ENCODE measurements at places on chromosomes 1 and 21.

- DNase-seq, result no peak
These were observed 140.6 kb upstream of the SAMSN1 start for GRCh38 chr21:14686466-14687267.

- no peak for DNase-seq
These were observed 83.1 kb upstream of the C1orf174 start for GRCh38 chr1:3983181-3983580.

GRCh38 chr1:84749427-84749826 is 59.2 kb upstream of the SSX2IP start:
- no peak for DNase-seq

DNA sequence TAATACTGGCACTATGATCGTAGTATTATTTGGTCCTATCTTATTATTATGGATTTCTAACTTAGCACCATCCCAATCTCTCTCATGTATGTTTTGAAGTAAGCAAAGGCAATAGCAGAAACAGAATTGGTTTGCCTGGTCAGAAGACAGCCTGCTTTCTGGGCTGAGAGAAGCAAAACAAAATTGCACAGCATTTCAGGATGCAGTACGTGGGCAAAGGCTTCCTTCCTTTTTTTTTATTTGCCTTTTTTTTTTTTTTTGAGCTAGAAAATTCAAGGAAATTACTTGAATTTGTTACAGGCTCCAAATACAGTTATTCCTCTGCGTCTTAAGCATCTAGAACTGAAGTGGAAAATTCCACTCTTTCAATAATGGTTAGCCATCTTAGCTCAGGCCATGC is 8.8 kb downstream of the CDA start:
- no peak for DNase-seq

DNA sequence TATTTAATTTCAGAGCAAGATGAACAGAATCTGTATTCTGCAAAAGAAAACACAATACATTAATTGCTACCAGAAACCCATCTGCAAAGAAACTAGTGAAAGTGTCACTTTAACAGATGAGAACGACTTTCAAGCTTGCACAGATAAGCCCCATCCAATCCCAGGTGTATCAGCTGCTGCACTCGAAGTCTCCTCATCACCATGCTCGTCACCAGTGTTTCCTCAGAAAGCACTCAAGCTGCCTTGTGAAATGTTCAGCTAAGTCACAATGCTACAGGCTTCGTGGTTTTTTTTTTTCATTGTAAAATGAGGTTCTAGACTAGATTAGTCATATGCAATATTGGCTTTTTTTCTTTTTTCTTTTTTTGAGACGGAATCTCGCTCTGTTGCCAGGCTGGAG is 3.3 kb upstream of the TOMM20 start:
- peak; percentile 24 for DNase-seq

- no peak for DNase-seq
These were observed 18.7 kb upstream of the MTF1 start for GRCh38 chr1:37878071-37878470.

DNA sequence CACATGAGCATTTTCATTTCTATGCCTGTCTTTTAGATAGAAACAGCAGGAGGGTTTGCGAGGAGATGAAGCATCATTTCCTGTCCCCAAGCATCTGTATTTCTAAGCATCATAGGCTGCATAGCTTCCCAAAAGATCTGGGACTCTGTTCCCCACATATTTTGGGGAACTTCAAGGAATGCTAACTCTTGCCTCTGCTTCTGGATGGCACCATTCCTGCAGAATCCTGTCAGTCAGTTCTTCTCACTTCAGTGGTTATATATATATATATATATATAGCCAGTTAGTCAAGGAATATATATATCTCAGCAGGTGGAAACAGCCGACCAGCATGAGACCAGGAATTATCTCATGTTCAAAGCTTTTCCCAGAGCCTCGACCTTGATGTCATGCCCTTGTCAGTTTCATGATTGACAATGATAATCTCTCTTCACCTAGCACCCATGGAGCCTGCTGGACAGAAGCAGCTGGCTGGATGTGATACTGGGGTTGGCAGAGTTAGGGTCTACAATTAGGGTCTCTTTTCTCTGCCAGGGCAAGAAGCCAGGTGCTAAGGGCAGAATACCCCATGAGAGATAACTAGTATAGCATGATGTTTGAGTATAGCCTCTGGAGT is 2.4 kb downstream of the PFKFB2 start:
- no peak for DNase-seq

DNA sequence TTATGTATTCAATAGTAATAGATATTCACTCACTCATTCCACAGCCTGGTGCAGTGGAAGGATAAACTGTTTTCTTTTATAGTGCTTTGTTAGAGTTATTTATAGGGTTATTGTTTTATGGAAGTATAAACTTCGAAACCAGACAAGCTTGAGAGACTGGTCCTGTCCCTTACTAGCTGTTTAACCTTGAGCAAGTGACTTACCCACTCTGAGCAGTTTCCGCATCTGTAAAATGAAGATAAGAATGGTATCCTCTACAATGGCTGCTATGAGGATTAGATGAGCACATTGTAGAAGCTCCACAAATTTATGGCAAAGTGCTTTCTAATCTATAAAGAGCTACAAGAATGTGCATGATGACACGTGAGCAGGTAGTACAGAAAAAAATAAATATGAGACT is 30.8 kb upstream of the EPS15 start:
- DNase-seq, result no peak

DNA sequence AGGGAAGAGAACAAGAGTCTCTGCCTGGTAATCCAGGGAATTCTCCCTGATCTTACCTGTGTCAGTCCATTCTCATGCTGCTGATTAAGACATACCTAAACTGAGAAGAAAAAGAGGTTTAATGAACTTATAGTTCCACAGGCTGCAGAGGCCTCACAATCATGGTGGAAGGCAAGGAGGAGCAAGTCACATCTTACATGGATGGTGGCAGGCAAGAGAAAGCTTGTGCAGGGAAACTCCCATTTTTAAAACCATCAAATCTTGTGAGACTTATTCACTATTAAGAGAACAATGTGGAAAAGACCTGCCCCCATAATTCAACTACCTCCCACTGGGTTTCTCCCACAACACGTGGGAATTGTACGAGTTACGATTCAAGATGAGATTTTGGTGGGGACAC is 34.2 kb upstream of the LRRC8B start:
- DNase-seq, result no peak

GRCh38 chr1:40257313-40257687 is 736 bp upstream of the ZMPSTE24 start:
- no peak for DNase-seq

- peak; percentile 79 for DNase-seq
These were observed 35.8 kb downstream of the PIK3CD start for GRCh38 chr1:9687120-9687873.

- DNase-seq, result no peak
These were observed 390 bp upstream of the NGF start for GRCh38 chr1:115338457-115338820.

DNA sequence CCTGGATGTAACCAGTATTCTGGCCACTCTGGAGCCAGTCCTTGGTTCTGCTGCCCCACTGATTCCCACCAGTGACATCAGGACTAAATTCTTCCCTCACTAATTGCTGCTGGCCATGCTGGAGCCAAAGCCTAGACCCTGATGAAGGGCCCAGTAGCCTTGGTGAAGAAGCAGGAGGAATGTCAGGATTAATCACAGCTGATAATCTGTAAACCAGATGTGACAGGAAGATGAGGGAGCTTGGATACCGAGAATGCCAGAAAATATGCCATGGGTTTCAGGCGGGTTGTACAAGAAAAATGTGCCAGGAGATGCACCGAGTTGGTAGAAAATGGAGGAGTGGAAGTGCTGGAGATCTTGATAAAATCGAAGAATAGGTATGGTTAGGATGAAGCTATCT is 119.0 kb upstream of the PPP2R5A start:
- no peak for DNase-seq

- peak; percentile 94 for DNase-seq
These were observed 11.8 kb downstream of the NHLH2 start for GRCh38 chr1:115829023-115829674.

DNA sequence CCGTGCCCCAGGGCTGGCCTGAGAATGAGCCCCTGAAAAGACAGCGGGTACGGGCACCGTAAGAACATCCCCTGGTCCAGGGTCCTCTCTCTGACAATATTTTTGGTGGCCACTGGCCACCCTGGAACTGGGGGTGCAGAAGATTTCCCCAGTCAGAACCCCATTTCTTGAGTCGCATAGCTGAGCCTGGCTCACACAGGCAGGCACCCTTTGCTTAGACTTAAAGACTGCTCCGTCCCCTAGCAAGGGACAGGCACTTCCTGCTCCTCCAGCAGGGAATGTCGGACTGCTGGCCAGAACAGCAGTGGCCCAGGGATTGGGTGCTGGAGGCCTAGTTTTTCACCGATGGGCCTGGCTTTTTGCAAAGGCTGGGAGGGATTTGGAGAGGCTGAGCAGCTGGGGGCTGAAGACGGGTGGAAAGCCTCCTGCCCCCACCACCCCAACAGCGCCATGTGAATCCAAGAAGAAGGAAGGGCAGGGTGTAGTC is 4.3 kb downstream of the OLIG2 start:
- no peak for DNase-seq

GRCh38 chr1:89939059-89939570 is 55.8 kb upstream of the ZNF326 start:
- DNase-seq, result no peak

GRCh38 chr21:33976082-33977016 is 60.7 kb upstream of the ATP5PO start:
- peak; percentile 98 for DNase-seq
